Stimulated activated CD4-positive, alpha-beta T cell treated with anti-CD3 and anti-CD28 coated beads, Interleukin-4, amount 100 ng/mL, for 24 hours (primary cell): ENCODE measurements at places on chromosomes 7 and 10.
A peak's percentile ranks its signal among the peaks of the same experiment; 100 is the strongest.

- no peak for DNase-seq
Measured at GRCh38 chr7:41912851-41913567, 210.1 kb upstream of the INHBA start.

GRCh38 chr7:79489371-79489770 is 35.9 kb upstream of the MAGI2 start:
- DNase-seq: no peak

DNA sequence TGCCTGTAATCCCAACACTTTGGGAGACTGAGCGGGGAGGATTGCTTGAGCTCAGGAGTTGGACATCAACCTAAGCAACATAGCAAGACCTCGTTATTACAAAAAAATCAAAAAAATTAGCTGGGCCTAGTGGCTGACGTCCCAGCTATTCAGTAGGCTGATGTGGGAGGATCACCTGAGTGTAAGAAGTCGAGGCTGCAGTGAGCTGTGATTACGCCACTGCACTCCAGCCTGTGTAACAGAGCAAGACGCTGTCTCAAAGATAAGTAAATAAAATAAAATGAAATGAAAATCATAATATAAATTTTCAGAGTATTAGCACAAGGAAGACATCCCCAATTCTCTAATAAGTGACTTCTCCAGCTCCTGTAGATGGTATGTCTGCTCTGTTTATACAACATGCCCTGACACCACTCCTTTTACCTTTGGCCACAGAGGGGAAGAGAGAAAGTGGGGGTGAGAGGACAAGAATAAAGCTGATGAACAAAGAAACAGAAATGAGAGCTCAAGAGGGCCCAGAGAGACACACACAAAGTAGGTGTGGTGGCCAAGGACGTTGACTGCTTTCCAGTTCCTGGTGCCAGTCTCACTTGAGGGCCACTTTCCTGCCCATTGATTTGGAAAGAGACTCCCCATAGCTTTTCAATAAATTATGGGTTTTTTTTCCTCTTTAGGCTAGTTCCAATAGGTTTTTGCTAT is 62.9 kb downstream of the PTTG1IP2 start:
- no peak for DNase-seq

- DNase-seq: peak; percentile 43
Measured at GRCh38 chr10:114879541-114880158, 58.1 kb downstream of the FHIP2A start.

DNA sequence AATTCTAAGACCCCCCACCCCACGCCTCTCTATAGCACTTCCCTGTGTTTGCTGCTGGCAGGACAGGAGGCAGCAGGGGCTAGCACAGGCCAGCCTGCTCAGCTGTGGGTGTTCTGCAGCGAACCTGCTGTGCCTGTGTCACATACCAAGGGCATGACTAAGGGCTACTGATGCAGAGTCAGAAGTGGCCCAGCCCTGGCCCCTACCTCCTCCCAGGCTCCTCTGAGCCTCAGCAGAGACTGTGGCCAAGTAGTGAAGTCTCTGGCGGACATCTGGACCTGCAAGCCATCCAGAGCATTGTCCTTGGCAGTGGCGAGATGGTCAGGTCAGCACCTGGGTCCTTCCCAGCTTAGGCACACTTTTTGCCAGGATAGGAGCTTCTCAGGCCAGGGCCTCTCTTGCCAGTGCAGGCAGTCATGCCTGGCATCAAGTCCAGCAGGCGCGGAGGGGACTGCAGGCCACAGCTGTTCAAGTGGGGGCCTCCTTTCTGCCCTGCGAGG is 116.3 kb upstream of the RET start:
- no peak for DNase-seq

- no peak for DNase-seq
Measured at GRCh38 chr7:85234730-85235129, 47.9 kb upstream of the SEMA3D start.

DNA sequence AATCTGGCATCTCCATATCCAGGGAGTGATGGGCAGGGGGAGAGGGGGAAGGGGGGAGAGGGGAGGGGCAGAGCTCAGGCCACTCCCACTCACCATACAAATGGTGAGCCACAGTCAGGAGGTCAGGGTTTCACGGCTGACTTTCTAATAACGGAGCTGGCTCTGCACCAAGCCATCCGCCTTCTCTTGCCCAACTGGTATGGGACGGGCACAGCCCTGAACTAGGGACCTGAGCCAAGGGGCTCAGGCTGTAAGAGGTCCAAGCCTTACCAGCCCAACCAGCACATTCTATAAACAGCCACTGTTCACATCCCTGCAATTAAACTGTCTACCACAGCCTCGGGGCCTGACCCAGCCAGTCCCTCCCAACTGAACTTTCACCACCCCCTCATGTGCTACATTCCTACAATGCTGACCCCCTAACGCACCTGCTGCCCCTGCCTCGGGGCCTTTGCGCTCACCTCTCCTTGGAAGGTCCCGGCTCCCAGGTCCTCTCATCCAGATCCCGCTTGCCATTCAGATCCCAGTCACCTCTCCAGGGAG is 32.5 kb downstream of the RGS10 start:
- no peak for DNase-seq

DNA sequence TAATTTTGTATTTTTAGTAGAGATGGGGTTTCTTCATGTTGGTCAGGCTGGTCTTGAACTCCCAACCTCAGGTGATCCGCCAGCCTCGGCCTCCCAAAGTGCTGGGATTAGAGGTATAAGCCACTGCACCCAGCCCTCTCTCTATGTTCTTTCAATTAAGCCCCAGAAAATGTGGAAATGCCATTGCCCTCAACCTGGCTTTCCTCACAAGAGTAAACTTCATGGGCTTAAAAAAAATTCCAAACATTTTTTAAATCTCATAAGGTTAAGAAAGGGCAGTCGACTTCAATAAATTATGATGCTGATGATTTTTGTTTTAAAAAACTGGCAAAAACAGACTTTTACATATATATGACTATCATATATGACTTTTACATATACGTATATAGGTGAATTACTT is 107.6 kb downstream of the TES start:
- DNase-seq: no peak

DNA sequence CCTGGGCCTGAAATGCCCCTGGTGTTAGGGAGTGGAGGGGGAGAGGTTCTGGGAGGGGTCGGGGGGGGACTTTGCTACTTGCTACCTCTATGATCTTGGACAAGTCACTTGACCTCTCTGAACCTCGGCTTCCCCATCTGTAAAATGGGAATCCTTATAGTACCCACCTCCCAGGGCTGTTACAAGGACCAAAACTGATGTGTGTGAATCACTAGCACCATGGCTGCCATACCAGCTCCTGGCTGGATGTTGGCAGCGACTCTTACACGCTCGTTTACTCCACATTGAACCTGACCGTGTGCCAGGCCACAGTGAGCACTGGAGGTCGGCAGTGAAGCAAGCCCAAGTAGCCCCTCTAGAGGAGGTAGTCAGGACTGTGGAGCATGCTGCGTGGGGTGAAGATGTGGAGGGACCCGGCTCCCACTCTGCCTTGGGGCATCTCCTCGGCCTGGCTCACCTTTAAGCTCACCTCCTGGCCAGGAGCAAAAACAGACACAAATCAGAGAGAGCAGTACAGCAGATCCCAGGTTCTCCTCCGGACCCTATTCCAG is 28.9 kb downstream of the PPIF start:
- peak; percentile 1 for DNase-seq

DNA sequence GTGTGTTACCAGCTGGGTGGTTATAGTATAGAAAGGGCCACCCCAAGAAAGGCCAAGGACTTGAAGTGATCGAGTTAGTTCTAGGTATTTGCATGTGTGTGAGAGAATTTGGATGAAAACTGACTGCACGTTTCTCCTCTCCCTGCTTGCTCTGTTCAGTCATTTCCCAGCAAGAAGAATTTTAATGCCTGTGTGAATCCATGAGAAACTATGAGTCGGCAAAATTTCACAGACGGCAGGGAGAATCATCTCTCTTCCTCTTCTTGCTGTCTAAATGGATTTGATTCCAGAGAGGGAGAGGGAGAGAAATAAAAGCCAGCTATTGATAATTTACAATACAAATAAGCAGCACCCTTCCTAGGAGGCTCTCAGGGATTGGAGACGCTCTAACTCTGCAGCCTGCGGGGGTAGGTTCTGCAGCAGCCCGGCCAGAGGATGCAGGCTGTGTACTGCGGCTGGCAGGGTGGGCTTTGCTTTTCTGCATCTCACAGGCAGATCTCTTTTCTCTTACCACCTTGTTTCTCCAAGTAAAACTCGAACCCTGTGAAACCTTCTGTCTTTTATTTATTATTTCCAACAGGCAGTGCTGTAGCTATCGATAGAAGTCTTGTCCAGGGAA is 183.6 kb downstream of the TCF7L2 start:
- DNase-seq: no peak
